ENCODE measurements at places on chromosomes 1 and 21.

- DNase-seq: no peak
Measured at GRCh38 chr1:26848941-26849774, 13.8 kb upstream of the SFN start.

GRCh38 chr21:35204850-35205541, 155.9 kb upstream of the RUNX1 start:
- DNase-seq: peak; percentile 16

- peak; percentile 62 for DNase-seq
Measured at GRCh38 chr1:19651141-19651737, 7.1 kb downstream of the NBL1 start.

DNA sequence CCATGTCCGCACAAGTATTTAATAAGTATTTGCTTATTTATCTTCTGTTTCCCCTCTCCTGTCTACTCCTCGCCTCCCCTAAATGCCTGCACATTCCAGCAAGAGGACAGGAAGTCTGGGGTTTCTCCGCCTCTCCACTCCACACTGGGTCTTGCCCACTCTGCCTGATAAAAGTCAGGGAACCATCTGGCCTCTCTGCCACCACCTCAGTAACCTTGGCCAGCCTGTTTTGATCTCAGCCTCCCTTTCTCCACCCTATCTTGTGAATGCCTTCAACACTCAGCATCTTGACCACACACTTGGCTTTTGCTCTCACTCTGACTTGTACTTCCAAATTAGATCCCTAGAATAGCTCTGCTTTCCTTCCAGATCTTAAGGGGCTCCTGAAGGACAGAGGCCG, 165.3 kb upstream of the UBE2U start:
- no peak for DNase-seq

- peak; percentile 2 for DNase-seq
Measured at GRCh38 chr1:37177230-37177864, 143.0 kb upstream of the GRIK3 start.

DNA sequence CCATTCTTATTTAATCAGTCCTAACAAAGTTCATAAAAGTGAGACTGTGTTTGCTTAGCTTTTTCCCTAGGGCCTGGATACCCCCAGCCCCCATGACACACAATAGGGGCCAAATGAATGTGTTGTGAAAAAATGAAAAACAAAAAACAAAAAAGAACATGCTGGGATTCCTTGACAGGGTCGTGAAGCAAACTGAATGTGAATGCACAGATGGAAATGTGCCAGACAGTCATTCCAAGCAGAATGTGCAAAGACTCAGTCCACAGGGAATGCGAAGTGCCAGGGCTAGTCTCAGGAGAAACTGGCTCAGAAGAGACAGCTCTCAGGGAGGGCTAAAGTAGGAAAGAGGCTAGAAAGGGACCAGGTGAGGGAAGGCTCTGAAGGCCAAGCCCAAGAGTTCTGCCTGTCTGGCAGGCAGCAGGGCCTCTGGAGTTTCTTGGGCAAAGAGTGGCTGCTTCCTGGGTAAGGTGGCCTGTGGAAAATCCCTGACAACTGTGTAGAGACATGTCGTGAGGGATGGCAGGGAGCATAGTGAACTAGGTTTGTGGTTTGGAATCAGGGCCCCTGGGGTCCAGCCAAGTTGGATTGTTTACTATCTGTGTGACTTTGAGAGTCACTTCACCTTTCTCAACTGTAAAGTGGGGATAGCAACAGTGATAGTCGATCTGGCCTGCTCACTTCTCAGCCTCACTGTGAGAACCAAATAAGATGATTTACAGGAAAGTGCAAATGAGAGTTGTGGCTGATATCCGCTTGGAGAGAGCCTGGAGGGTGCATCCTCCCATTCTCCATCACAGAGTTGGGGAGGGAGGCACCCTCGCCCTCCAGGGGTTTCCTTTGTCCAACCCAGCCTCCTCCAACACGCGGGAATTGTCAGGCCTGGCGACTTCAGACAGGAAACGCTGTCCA, 1.2 kb upstream of the ADAM15 start:
- no peak for DNase-seq

DNA sequence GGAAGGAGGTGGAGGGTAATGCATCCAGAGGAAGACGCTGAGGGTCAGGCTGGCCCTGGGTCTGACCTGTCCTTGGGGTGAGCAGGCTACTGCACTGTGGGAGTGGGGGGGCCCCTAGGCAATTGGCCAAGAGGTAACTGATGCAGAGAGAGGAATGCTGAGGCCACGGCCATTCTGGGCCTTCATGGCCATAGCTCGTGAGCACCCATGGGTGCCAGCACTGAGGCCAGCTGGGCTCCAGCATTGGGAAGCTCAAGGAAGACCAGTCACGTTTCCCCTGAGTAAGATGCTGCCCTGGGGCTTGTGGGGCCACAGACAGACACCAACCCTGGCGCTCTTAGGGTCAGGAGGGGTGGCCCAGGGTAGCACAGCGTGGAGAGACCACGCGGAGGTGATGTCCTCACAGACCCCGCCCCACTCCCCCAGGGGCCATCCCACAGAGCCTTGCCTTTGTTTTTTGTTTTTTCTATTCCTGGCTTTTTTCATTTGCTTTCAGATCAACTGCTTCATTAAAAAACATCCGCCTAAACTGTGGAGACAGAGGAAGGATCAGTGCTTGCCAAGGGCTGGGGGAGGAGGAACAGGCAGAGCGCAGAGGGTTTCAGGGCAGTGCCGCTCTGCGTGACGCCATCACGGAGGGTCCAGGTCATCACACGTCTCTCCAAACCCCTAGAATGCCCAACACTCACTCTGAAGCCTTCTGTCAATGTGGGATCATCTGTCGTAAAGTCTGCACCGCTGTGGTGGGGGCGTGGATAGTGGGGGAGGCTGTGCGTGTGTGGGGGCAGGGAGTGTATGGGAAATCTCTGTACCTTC, 61.1 kb downstream of the SIK1 start:
- DNase-seq: no peak

DNA sequence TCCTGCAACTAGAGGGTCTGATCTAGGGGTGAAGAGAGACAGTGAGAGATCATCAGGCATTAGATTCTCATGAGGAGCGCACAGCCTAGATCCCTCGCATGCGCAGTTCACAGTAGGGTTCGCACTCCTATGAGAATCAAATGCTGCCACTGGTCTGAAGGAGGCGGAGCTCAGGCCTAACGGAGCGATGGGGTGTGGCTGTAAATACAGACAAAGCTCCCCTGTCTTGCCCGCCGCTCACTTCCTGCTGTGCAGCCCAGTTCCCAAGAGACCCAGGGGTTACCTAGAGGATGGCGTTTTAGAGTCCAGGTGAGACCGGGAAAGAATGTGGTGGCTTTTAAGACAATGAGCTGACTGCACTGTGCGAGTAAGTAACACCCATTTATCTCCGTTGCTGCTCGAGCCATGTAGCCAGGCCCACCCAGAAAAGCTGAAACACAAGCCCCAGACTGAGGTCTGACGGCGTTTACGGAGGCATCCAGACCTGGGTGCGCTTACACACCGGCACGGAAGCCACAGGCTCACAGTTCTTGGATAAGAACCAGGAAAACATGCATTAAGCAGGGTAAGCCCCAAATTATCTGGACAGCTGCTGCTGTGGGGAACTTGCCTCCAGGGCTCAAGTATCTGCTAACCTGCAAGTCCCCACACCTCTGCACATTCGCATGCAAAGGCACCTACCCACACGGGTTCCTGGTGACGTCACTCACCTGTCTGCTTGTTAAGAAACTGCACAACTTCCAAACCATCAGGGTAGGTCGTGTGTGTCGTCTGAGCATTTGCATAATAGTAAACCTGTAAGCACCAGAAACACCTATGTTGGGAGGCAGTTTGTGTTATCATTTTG, 12.5 kb downstream of the TCP10L start:
- no peak for DNase-seq

GRCh38 chr1:224690576-224690975, 74.5 kb downstream of the CNIH3 start:
- no peak for DNase-seq

GRCh38 chr21:38802050-38803026, 3.4 kb upstream of the ETS2 start:
- DNase-seq: no peak

- DNase-seq: no peak
Measured at GRCh38 chr1:117828201-117828600, 101.2 kb downstream of the GDAP2 start.

DNA sequence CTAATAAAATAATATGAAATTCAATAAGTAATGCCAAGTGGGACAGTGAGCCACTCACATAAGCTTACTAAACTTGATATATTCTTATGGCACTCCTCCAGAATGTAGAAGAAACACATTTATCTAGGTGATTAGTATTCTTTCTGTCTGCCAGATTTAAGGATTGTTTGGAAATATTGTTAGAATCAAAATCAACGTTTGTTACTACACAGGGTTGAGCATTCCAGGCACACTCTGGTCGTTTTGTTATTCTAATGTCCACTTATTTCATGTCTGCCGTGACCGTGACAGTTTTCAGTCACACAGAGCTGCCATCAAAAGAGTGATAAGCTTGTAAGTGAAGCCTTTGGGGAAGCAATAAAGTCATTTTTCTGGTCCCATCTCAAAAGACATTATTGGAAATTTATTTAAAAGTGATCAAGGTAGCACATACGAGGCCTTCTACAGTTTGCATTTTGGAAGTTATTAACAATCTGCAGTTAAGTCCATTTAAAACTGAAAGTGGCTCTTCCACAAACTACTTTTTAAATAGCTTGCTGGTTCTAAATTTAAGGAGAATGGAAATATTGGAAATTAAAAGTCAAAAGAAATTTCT, 38.0 kb downstream of the NFIA start:
- no peak for DNase-seq
